Urinary bladder (tissue), 4 donors: ENCODE measurements at places on chromosomes 11 and 22.

GRCh38 chr11:105781807-105782206 lies 171.9 kb downstream of the GRIA4 start:
- DNase-seq = no peak

DNA sequence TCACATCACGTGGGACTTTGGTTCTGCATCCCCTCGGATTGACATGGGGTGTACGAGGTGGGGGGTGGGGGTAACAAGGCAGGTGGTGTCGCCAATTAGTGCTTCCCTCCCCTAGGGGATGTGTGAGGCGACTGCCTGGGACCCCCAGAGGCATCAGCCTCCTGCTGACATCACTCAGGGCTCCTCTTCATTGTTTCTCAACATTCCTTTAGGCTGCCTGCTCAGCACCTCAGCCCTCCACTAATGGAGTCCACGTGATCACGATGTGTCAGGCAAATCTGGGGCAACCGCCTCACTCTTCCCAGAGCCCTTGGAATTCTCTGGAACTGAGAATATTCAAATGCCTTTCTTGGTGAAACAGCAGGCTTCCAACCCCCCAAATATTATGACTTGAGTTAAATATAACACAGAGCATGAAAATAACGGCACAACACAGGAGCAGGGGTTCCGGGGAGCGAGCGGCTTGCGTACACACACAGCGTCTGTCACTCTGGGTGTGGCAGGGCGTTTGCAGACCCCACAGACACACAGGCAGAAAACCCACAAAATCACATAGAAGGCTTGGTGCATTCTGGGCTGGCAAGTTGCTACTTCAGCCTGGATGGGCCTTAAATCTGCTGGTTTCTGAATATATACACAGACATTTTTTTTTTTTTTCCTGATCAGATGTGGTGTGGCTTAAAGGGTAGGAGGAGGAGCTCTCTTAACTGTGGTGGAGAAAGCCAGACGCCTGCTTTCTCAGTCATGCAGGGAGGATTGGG lies 170.1 kb upstream of the CADM1 start:
- no peak for DNase-seq

GRCh38 chr11:67055812-67056211 lies 835 bp upstream of the RHOD start:
- DNase-seq = no peak

- no peak for DNase-seq
Measured at GRCh38 chr22:45319324-45319685, 9.6 kb downstream of the FAM118A start.

- DNase-seq = no peak
Measured at GRCh38 chr11:64078905-64079304, 43.2 kb downstream of the FLRT1 start.

DNA sequence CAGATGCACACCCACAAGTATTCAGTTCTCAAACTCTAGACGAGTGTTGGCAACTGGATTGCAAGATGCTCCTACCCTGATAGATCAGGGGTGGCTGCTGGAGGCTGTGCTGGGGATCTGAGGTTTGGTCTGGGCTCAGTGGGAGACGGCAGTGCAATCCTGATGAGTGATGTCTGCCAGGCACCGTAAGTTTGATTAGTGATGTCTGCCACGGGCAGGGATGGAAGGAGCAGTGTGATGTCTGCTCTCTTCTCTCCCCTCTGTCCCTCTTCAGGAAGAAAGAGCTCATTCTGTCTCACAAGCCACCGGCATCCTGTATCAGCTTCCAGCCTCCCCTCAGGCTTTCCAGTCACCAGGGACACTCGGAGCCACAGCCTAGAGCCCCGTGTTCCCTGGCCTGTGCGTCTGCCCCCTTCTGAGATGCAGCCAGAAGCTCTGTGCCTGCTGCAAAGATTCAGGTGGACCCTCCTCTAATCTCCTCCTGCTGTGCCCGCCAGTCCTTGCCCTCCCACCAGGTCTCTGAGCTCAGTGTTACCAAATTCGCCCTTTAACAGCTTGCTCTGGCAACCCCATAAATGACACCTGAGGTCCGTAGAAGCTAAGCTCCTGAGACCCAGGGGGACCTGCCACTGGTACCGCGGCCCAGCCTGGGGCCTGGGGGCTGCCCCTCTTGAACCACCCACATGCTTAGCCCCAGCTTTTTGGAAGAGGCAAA lies 19.9 kb downstream of the TP53I11 start:
- no peak for DNase-seq

- DNase-seq = no peak
Measured at GRCh38 chr11:41005986-41006385, 453.5 kb downstream of the LRRC4C start.

- DNase-seq = no peak
Measured at GRCh38 chr22:39498368-39498767, 3.7 kb upstream of the MIEF1 start.

GRCh38 chr11:113603277-113604059 lies 102.6 kb downstream of the TMPRSS5 start:
- no peak for DNase-seq

DNA sequence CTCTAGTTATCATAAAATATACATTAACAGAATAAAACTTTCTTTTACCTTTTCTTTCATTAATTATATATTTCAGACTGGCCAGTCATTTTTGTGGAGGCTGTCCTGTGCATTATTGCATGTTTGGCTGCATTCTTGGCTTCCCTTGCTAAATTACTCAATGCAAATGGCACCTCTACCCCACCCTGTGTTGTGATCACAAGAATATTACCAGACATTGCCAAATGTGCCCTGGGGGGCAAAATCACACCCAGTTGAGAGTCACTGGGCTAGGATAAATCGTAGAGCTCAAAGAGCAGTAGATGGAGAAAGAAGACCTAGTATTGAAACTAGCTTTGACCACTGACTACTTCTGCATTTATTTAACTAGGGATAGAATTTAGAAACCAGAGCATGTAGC lies 1257.8 kb upstream of the TENM4 start:
- DNase-seq = no peak

DNA sequence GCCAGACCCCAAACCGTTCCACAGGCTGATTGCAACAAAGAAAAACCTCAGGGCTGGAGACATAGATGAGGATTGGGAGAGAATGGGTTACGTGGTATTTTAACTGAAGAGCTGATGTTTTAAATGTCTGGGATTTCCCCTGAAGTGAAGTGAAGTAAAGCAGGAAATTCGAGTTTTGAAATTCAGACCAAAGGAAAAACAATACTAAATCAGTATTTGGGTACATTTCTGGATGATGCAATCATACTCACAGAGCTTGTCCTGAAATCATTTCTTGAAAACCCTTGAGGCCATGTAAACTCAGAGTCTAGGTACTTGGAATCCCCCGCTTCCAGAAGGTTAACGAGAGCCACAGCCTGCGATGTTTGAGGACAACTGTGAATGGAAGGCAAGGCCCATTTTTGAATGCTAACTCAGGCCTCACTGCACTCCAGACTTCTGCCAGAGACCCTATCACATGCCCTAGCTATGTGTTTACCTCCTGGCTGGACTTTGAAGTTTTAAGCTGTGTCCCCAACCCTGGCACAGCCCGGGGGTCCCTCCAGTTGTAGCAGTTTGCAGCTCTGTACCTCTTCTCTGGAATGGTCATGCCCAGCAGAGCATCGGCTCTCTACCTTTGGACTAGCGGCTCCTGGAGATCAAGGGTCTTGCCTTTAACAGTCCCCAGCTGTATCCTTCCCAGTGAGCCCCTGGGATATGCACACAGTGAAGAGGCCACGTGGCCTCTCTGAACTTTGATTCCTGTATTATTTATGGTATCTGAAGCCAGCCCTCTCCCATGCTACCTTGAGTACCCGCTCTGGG lies 5.4 kb upstream of the FTH1 start:
- DNase-seq = no peak

DNA sequence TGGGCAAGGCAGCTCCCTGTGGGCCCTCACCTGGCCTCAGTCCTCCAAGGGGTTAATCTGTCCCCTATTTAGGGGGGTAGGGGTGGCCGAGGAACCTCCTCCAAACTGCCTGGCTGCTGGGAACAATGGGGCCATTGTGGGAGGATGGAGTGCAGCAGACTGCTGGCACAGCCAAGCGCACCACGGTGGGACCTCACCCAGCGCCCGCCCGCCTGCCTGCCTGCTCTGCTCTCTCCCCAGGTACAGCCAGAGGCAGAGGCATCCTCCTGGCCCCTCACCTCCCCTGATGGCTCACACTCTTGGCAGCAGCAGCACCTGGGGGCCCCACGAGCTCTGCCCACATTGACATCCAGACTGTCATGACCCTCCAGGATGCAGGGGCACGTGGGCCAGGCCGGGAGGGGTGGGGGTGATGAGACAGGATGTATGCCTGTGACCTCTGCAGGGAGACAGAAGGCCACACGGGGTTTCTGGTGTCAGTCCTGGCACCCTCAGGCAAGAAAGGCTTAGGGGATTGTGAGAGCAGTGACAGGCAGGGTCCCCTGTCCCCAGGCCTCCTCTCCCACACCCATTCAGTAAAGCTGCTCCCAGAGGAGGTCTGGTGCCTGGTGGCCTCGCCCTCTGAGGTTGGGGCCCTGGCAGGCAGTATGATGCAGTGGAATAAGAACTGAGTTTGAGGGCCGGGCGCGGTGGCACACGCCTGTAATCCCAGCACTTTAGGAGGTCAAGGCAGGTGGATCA lies 11.4 kb downstream of the BCL9L start:
- no peak for DNase-seq

DNA sequence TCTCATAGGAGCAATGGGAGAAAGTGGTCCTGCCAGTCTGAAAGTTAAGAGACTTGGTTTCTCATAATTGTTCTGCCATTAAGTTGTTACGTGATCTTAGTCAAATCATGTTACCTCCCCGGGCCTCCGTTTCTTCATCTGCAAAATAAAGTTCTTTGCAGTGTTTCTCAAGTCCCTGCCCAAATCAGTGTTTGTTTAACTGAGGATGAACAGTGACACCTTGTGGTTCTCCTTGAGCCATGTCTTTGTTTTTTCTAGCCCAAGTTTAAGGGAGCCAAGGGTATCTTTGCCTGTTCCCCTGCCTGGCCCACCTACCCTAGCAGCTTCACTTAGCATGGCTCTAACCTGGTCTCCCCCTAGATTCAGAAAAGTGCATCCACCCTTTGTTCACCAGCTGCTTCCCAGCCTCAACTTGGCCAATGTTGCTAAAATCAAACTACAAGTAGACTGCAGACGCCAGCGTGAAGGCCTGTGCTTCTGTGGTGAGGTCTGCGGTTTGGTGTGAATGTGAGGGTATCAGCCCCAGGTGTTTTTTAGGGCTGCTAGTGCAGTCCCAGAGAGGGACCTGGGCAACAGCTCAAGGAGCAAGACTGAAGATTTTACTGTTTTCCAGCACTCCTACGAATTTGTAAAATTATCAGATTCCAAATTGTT lies 35.5 kb downstream of the FZD4 start:
- DNase-seq = no peak

- DNase-seq = no peak
Measured at GRCh38 chr11:67013511-67014045, 9.4 kb upstream of the SYT12 start.

DNA sequence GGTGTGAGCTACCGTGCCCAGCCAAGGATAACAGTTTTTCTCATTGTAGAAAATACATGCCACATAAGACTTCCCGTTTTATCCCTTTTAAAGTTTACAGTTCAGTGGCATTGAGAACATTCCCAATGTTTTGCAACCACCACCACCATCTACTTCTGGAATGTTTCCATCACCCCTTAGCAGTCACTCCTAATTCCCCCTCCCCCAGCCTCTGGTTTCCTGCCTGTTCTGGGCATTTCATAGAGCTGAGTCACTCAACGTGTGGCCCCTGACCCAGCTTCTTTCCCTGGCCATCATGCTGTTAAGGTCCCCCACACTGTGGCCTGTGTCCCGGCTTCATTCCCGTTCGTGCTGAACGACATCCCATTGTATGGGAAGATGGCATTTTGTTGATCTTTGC lies 30.7 kb downstream of the FGF4 start:
- no peak for DNase-seq

GRCh38 chr11:79434283-79434682 lies 6.5 kb downstream of the TENM4 start:
- DNase-seq = no peak

DNA sequence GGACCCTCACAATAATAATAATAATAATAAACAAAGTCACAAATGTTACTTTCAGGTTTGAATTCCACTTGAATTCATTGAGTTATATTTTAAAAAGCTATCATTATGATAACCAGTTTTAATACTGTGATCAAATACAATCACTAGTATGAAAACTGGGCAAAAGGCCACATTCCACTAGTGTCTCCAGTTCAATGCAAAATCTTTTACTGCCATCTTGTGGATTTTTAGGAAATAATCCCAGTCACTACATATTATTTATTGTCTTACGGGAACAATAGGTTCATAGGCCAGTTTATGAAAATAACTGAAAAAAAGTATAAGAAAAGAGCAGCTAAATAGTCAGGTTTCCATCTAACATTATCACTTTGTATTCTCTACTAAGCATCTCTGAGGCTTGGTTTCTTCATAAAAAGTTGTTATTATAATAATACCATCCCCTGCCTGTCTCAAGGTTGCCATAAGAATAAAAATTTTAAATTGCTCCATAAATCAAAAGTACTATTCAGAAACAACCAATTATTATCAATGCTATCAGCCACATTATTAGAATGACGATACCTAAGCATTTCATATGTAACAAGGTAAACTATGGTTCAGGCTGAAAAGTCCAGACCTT lies 533.9 kb upstream of the CCDC90B start:
- peak; percentile 56 for DNase-seq

DNA sequence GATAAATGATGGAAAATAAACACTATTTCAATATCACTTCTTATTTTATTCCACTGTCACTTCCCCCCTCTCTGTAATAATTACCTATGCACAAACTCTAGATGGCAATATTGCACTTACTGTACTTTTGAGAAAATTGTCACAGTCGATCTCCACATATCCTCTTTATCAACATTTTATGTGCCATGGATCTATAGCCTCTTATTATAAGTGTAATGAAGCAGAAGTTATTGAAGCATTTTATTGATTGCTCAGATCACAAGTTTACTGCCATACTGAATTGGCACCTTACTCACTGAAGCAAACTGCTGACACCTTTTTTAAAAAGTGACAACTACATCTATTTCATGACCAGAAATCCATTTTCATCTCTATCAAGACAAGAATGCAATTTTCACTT lies 133.4 kb downstream of the DCDC1 start:
- no peak for DNase-seq

GRCh38 chr22:30089655-30089974 lies 9.4 kb downstream of the HORMAD2 start:
- DNase-seq = no peak

GRCh38 chr11:61618978-61619377 lies 38.1 kb upstream of the SYT7 start:
- DNase-seq = no peak
